ENCODE measurements at places on chromosomes 3 and 15. TPM values are rescaled to one million over a fixed set of nuclear protein-coding genes. Genes with fewer than 3 reads are reported as not detected.

GRCh38 chr3:50268703-50269451, at the start of gene SEMA3B:
Gene SEMA3B (plus strand): TSS chr3:50269147. CDS start chr3:50269241, 94 bp downstream.
- peaks cover 9% of the 10 kb centered on the region for H3K4me1 ChIP-seq
- H3K27ac ChIP-seq = no peak within 1 kb of the TSS
- DNase-seq = no peak
- H3K36me3 ChIP-seq = no peaks in the 10 kb centered on the region

The EFCC1 gene
- 0.19 TPM for total RNA-seq

GRCh38 chr3:174639970-174640369, 219.2 kb upstream of the NAALADL2 start:
- no peak for DNase-seq
- H3K4me3 ChIP-seq = no peak overlapping the region
- no peaks in the 10 kb centered on the region for H3K4me1 ChIP-seq
- no peaks in the 10 kb centered on the region for H3K36me3 ChIP-seq
- no peaks in the 10 kb centered on the region for H3K27me3 ChIP-seq
- no peak overlapping the region for H3K27ac ChIP-seq

The CRABP1 gene
- total RNA-seq = 0.96 TPM

The GOLGA6L10 gene
- total RNA-seq = 0.97 TPM

The MNS1 gene
- total RNA-seq = 0.41 TPM

The IL17RD gene
- total RNA-seq = 0.05 TPM

DNA sequence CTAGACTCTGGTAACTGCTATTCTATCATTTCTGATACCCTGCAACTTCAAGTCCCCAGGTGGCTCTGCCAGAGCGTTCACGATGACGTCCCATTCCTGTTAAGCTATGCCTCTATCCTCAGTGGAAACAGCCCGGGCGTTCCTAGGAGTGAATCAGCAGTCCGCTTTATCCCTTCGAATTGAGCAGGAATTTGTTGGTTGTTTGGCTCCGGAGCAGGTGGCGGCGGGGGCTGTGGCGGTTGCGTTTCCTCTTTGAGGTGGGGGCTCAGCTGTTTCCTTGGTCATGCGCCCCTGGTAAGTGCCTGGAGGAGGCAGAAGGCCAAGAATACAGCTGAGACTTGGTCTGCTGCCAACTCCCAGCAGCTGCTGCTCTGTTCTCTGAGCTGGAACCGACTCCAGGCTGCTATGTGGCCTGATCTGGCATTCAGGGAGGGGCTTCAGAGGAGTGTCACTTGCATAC, 25.2 kb downstream of the ARPP21 start:
- peaks cover 3% of the 10 kb centered on the region for H3K27me3 ChIP-seq
- H3K4me1 ChIP-seq = no peaks in the 10 kb centered on the region
- no peak for DNase-seq
- no peaks in the 10 kb centered on the region for H3K36me3 ChIP-seq
- no peak overlapping the region for H3K4me3 ChIP-seq

The ZNF620 gene
- total RNA-seq = 3.8 TPM

DNA sequence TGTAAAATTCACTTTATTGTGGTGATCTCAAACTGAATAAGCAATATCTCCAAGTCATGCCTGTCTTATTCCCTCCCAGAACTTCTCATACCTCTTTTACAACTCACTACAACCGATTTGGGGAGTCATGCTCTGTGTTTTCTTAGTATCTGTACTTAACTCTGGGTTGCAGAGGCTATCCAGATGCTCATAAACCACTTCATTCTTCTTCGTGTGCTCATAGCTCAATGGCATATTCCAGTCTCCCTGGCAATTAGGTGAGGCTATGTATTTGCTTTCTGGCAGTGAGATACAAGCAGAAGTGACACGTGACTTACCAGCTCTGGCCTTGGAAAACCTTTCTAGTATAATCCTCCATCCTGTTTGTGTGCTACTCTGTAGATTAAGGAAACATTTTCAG, 360.9 kb downstream of the ZNF385D start:
- no peak for DNase-seq
- no peaks in the 10 kb centered on the region for H3K27me3 ChIP-seq
- no peaks in the 10 kb centered on the region for H3K4me1 ChIP-seq
- no peak overlapping the region for H3K4me3 ChIP-seq
- H3K36me3 ChIP-seq = no peaks in the 10 kb centered on the region

GRCh38 chr3:153166206-153166605, 4.2 kb downstream of the RAP2B start:
- peak; percentile 37 for DNase-seq
- H3K27ac ChIP-seq = peak overlapping the region; percentile 72
- H3K4me3 ChIP-seq = peak overlapping the region; percentile 97
- H3K4me1 ChIP-seq = peaks cover 45% of the 10 kb centered on the region
- peaks cover 20% of the 10 kb centered on the region for H3K36me3 ChIP-seq
- H3K27me3 ChIP-seq = no peaks in the 10 kb centered on the region

DNA sequence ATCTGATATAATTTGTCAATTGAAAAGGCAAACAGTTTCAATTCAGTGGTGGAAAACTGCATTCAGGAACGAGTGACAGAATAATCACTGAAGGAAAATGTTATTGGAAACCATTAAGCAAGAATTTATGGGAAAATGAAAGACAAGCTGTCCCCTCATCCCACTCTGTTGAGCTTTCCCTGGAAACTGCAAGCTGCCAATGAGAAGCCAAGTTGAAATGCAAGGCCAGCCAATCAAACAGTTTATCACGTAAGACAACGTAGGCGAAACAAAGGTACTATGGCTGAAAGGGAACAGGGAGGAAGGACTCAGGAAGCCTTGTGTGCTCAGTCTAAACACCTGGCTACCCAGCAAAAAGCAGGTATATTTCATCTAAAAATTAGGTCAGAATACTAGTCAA, 187.9 kb upstream of the ATP10A start:
- no peaks in the 10 kb centered on the region for H3K36me3 ChIP-seq
- no peaks in the 10 kb centered on the region for H3K4me1 ChIP-seq
- DNase-seq = no peak
- no peak overlapping the region for H3K4me3 ChIP-seq

- no peak overlapping the region for H3K27ac ChIP-seq
- H3K27me3 ChIP-seq = peaks cover 3% of the 10 kb centered on the region
- H3K36me3 ChIP-seq = peaks cover 3% of the 10 kb centered on the region
- H3K4me3 ChIP-seq = no peak overlapping the region
- peaks cover 25% of the 10 kb centered on the region for H3K4me1 ChIP-seq
- no peak for DNase-seq
Measured at GRCh38 chr3:158728061-158728377, 4.2 kb downstream of the RARRES1 start.

The PTH1R gene
- total RNA-seq = not detected

The SPINT1 gene
- total RNA-seq = 8.9 TPM

GRCh38 chr3:155110996-155111901, 31.1 kb downstream of the MME start:
- H3K27ac ChIP-seq = no peak overlapping the region
- H3K4me1 ChIP-seq = peaks cover 8% of the 10 kb centered on the region
- no peak overlapping the region for H3K4me3 ChIP-seq
- no peaks in the 10 kb centered on the region for H3K36me3 ChIP-seq
- DNase-seq = no peak

Data from activated CD4-positive, alpha-beta T cell treated with anti-CD3 and anti-CD28 coated beads for 36 hours (primary cell).